ENCODE measurements at places on chromosomes 6 and 20.

- DNase-seq, result no peak
Observed at GRCh38 chr6:30727920-30728553, 7.9 kb downstream of the TUBB start.

- DNase-seq, result no peak
Observed at GRCh38 chr6:114648847-114649246, 306.0 kb upstream of the HS3ST5 start.

- DNase-seq, result no peak
Observed at GRCh38 chr6:119226089-119226488, 123.5 kb downstream of the MAN1A1 start.

- DNase-seq, result no peak
Observed at GRCh38 chr6:143958839-143959399, 49.1 kb downstream of the PLAGL1 start.

DNA sequence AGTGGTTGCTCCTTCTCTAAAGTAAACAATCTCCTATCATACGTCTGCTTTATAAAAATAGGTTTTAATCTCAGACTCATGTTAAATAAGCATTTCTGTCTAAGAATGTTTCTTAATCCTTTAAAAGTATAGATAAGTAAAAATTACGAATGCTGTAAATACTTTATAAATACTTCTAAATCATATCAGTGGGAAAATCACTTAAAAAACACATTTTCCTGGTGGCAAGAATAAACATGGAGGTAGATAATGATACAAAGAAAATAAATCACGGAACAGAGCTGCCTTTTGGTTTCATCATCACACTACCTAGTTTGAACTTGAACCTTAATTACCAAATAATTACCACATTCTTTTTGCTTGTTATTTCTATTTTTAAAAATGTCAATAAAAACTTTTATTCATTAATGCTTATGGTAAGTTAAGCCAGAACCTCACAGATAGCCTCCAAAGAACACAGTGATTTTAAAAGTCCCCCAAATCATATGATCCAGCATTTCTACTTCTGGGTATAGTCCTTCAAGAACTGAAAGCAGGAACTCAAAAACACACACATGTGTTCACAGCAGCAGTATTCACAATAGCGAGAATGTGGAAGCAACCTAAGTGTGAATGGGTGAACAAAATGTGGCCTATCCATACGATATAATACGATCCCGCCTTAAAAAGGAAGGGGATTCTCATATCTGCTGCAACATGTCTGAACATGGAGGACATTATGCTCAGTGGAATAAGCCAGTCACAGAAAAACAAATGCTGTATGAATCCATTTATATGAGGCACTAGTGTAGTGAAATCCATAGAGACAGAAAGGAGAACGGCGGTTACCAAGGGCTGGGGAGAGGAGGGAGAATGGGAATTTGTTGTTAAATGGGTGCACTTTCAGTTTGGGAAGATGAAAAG lies 72.4 kb downstream of the SLC22A23 start:
- no peak for DNase-seq

- DNase-seq, result no peak
Observed at GRCh38 chr20:61874421-61875068, 191.1 kb downstream of the TAF4 start.

- DNase-seq, result peak; percentile 7
Observed at GRCh38 chr6:122995921-122996793, at the start of gene CLVS2. TSS of gene CLVS2 (plus strand) at chr6:122996235. CDS start at chr6:122997778, 1,543 bp downstream.

DNA sequence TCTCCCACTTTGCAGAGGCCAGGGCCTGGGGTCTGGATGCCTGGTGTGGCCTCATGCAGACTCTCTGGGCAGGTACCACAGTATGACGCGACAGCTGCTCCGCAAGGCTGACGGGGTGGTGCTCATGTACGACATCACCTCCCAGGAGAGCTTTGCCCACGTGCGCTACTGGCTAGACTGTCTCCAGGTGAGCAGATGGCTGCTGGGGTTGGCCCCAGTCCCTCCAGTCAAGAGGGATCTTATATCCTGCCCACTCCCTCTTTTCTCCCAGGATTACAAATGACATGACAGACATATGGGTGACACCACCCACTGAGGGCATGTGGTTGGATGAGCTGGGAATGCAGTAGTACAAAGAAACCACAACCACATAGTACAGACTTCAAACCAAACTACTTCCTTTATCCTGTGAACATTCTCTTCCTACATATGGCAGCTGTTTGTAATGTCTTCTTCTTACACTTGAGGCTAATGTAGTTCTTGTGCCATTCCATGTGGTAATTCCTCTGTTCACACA lies 29.9 kb downstream of the RAB44 start:
- no peak for DNase-seq

DNA sequence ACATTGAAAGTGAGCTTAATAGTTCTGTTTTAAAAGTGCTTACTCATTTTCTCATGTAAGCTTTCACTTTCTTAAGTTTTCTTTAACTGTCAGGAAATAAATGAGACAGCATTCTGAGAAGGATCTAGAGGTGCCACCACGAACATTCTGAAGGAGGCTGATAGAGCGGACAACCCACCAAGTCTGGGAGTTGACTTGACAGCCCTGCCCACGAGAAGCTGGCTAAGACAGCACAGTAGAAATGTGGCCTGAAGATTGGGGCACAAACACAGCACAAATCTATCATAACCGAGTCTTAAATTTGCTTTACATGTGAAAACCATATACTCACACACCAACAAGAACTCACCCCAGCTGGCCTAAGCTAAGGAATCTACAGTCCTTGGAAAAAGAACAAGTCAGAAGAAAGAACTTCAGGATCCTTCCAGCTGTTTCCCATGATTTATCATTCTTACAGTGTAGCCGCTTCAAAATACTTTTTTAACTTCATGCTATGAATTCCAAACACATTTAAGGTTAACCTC lies 144.2 kb upstream of the TNFAIP3 start:
- no peak for DNase-seq

DNA sequence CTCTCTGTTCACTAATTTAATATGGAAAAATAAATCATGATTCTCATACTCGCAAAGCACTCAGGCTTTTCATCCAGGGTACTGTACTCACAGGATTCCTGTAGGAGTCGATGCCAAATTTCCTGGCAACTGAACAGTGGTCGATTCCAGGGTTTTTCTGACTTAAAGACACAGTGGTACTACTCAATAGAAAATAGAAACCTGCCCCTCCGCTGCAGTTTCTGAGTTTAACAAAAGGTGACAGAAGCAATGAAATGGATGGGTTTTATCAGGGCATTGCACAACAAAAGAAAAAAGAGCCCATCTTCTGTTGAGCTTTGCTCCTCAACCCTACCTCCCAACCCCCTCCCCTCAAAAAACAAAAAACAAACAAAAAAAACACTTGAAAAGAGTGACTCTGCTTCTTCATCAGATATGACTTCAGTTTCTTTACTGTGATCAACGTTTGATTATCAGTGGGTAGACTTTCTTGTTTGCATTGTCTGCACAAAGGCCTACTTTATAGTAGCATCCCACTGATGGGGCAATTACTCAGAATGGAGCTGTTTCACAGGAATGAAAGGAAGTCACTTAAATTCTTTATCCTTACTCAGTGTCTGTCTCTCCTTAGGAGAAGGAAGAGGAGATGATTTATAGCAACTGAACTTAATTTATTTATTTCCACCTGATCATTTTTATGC lies 96.2 kb upstream of the FOXO3 start:
- DNase-seq, result no peak

DNA sequence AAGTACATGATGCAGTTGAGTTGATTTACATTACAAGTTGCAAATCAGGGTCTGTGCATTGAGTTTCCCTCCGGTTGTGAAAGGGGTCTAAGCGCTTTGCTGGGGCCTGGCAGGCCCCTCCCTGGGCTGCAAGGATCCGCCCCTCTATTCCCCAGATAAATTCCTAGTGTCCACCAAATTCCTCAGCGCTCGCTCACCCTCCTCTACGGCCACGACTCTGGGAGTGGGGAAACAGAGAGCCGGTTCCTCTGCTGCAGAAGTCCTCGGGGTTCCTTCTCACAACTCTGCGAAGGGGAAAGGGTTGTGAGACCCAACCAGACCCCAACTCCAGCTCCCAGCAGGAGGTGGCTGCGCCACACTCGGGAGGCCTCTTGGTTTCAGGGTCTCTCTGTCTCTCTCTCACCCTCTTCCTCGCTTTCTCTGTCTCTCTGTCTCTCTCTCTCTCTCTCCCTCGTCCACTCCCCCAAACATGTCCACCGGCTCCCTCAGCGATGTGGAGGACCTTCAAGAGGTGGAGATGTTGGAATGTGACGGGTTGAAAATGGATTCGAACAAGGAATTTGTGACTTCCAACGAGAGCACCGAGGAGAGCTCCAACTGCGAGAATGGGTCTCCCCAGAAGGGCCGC lies at the start of gene TCF21:
TSS of gene TCF21 (plus strand) at position 185 of the 628 bp plus-strand sequence. CDS start at position 470, 285 bp downstream.
- no peak for DNase-seq

- no peak for DNase-seq
Observed at GRCh38 chr20:16666272-16666671, 63.6 kb upstream of the SNRPB2 start.

DNA sequence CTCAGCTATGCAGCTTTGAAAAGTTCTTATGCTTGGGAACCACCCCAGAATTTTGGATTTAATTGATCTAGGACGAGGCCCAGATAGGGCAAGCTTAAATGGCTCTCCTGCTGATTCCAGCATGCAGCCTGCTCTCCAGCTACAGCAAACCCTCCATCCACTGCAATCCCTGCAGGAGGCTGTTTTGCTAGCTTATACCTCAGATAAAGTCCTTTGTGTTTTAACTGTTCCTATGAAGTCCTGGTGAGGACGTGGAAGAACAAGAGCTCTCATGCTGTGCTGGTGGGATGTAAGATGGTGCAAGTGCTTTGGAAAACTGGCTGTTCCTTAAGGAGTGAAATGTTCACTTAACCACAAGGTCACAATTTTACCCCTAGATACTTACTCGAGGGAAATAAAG lies 25.5 kb upstream of the NXT1 start:
- no peak for DNase-seq

DNA sequence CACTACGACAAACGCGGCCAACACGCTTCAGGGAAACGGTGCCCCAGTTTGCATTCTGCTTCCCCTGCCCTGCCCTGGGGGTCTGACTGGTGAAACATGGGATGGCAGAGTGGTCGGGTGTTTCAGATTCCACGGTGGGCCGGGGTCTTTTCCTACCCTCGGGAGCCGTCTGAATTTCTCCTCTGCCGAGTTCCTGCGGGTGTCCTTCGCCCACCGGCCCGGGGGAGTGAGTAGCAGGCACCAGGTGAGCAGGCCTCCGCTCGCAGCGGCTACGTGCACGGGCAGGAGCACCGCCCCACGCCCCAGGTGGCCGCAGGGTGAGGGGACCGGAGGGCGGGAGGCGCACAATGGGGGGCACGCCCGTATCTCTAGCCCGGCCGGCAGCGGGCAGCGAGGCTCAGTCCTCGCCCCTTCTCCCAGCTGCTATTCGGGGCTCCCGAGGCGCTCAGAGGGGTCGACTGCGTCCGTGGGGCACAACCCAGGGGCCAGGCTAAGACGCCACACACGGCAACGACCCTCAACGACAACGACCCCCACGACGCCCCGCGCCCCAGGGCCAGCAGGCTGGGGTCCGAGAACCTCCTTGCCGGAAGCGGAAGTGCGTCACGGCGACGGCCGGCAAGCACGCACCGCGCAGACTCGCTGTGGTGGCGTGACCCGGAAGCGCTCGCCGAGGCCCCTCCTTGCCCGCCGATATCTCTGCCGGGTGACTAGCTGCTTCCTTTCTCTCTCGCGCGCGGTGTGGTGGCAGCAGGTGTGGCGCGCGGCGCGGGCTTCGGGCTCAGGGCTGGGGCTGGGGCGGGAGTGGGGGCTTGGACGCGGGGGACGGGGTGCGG lies at the start of gene RPS21:
TSS of gene RPS21 (plus strand) at position 721 of the 836 bp plus-strand sequence. CDS start 236 bp downstream, outside the sequence.
- no peak for DNase-seq

- DNase-seq, result peak; percentile 64
Observed at GRCh38 chr20:37627060-37627766, 66.6 kb upstream of the CTNNBL1 start.

DNA sequence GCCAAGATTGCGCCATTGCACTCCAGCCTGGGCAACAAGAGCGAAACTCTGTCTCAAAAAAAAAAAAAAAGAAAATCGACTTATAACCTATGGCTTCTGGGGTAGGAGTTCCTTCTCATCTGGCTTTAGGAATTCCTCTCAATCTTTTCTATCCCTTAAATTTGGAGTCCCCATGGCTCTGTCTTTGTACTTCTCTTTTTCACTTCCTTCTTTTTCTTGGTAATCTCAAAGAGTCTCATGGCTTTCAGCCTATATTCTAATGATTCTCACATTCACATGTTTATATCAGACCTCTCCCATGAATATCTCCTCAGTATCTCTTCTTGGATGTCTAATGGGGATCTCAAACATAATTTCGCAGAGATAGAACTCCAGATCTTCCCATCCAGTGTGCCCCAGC lies 42.8 kb upstream of the RALGAPA2 start:
- no peak for DNase-seq

GRCh38 chr20:41371371-41371770 lies 4.8 kb upstream of the EMILIN3 start:
- DNase-seq, result no peak

DNA sequence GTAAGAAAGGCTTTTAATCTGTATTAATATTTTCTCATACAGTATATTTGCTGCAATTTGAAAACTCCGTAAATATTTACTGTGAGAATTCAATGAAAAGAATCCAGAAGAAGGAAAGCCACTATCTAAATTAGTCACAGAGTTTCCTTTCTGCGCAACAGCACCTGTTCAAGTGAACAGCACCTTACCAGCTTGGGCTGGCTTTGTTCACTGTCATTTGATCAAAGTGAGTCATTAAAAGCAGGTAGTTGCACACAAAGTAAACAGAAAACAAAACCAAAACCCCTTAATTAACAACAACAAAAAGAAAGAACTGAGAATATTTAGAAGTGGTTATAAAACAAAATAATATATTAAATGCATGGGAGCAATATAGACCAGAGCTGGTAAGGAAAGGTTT lies 12.8 kb downstream of the SMLR1 start:
- DNase-seq, result no peak

GRCh38 chr6:44298055-44298803 lies 14.9 kb downstream of the AARS2 start:
- no peak for DNase-seq

DNA sequence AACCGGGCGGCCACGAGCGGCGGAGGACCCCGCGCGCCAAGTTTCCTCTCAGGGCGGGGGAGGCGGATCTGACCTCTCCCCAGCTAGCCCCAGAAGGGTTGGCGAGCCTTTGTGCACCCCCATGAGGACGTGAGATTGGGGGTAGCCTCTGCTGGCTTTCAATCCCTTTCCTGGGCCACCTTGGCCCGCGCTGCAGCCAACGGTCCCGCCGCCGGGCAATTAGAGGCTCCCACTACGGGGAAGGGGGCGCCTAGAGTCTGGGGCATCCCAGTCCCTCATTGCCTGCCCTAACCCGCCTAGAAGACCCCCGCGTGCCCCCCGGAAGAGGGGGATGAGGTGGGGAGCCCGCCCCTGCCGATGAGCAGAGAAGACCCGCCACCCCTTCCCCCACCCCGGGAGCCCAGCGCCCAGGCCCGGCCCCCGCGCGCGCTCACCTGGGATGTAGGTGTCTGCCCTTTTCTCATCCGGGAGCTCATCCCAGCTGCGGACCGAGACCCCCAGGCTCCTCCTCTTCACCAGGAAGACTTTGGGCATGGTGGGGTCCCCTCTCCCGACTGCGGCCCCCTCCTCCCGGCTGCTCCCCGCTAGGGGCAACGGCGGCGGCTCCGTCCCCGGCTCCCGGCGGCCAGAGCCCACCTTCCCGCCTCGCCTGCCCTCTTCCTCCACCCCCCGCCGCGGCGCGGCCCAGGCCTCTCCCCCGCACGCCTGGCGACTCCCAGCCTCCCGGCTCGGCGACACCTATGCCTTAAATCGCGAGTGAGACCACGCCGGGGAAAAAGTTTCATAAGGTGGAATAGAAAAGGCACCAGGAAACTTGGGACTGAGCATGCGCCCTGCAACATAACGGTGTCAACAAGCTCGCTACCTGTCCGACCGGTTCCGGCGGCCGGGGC lies at the start of gene OVOL2:
TSS of gene OVOL2 (minus strand) at position 816 of the 893 bp plus-strand sequence. CDS start at position 534, 282 bp downstream.
- peak; percentile 46 for DNase-seq

- no peak for DNase-seq
Observed at GRCh38 chr6:11094941-11095340, 1.3 kb downstream of the SMIM13 start.

GRCh38 chr6:156953127-156953478 lies 175.9 kb downstream of the ARID1B start:
- no peak for DNase-seq
